ENCODE measurements at places on chromosomes 2 and 18.

GRCh38 chr2:30293303-30293921, 62.1 kb downstream of the LBH start:
- DNase-seq: no peak

DNA sequence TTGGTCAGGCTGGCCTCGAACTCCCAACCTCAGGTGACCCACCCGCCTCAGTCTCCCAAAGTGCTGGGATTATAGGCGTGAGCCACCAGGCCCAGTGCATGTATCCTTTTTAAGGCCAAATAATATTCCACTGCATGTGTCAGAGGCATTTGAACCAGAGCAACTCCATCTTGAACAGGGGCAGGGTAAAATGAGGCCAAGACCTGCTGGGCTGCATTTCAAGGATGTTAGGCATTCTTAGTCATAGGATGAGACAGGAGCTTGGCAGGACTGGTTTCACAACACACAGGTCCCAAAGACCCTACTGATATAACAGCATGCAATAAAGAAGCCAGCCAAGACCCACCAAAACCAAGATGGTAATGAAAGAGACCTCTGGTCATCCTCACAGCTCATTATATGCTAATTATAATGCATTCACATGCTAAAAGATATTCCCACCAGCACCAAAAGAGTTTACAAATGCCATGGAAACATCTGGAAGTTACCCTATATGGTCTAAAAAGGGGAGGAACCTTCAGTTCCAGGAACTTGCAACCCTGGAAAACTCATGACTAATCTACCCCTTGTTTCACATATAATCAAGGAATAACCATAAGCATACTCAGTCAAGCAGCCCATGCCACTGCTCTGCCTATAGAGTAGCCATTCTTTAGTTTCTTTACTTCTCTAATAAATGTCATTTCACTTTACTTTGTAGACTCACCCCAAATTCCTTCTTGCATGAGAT, 204.6 kb downstream of the RAB3GAP1 start:
- no peak for DNase-seq

- DNase-seq: peak; percentile 27
Measured at GRCh38 chr18:54671291-54671881, 80.3 kb downstream of the DYNAP start.

- DNase-seq: no peak
Measured at GRCh38 chr2:64323197-64323596, 130.8 kb upstream of the LGALSL start.

- peak; percentile 79 for DNase-seq
Measured at GRCh38 chr2:104849618-104850141, 4.2 kb upstream of the POU3F3 start.

DNA sequence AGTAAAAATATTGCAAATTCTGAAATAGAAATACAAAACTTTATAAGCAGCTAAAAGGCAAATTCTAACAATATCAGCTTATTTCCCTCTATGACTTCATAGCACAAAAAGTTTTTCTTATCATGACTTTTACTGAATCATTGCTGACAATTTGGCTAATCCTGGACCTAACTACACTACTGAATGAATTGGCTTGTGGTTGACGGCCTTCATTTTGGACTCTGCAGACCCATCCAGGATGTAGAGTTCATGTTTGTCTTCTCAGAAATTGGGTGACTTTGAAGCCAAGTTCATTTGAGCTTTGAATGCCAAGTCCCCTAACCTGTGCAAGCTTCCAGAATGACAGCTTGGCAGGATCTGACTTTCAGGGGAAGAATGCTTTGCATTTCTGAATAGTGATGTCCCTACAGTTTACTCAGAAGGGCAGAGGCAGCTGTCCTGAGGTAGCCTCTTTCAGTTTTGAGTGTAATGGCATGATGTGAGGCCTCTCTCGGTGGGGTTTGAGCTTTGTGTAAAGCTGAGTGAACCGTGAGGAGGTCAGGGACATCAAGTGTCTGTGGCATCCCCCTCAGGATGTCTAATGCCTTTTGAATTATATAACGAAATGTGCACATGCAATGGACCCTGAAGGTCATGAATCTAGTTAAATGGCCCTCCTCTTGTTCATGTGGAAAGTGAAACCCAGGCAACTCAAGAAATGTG, 48.0 kb downstream of the EFEMP1 start:
- DNase-seq: no peak

DNA sequence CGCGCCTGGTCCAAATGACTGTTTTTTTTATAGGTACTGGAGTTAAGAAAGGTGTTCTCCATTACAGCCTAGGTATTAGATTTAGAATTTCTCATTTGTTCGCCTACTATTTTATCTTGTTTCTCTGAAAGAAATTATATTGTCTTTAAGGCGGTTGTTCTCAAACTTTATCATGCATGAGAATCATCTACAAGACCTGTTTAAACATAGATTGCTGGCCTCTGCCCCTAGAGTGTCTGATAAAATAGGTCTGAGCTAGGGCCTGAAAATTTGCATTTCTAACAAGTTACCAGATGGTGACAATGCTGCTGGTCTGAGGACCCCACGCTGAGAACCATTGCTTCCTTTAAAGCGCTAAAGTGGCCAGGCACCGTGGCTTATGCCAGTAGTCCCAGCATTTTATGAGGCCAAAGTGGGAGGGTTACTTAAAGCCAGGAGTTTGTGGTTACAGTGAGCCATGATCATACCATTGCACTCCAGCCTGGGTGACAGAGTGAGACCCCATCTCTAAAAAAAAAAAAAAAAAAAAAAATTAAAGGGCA, 34.0 kb upstream of the RNF138 start:
- DNase-seq: peak; percentile 37

DNA sequence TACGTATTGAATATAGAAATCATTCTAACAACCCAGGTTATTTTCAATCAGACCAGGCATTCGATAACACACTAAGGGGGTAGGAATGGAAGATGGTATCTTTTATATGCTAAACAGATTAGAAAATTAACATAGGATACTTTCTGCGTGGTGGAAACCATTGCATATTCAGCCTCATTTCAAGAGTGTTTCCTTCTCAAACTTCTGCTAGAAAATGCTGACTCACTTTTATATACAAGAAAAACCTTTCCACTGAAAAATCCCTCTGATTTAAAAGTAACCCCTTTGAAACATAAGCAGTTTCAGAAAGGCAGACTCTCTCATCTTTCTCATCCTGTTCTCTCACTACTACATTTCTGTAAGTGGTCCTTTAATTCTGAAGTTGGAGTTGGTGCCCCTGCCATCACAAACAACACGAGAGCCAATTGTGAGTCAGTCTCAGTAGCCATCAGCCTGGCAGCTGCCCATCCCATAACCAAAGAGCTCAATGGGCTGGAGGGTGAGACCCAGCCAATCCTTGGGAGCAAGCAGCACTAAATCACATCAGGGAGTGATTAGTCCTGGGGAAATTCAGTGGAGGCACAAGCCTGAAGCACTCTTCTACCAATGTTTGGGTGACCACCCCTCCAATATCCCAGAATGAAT, 343.1 kb downstream of the CELF4 start:
- no peak for DNase-seq

GRCh38 chr2:71562518-71562917, 109.2 kb downstream of the DYSF start:
- no peak for DNase-seq

DNA sequence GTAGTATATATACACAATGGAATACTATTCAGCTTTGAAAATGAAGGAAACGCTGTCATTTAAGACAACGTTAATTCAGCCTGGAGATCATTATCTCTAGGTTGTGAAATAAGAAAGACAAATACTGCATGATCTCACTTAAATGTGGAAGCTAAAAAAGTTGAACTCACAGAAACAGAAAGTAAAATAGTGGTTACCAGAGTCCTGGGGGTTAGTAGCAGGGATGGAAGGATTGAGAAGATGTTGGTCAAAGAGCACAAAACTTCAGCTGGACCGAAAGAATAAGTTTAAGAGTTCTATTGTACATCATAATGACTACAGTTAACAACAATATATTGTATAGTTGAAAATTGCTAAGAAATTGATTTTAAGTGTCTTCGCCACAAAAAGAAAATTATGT, 670.3 kb downstream of the NR4A2 start:
- DNase-seq: no peak

DNA sequence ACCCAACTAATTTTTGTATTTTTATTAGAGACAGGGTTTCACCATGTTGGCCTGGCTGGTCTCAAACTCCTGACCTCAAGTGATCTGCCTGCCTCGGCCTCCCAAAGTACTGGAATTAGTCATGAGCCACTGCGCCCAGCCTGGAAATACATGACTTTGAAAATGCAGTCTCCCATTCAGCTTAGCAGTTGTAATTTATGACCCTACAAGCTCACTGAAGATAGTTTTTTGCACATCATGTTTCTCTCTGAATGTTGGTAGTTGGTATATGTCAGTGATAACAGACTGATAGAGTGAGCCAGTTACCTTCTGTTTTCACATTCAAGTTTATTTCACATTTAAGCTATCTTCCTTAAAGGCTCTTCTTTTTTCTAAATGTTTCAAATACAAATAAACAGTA, 7.1 kb downstream of the WDR7 start:
- DNase-seq: no peak

GRCh38 chr2:174020026-174020425, 54.9 kb upstream of the SP3 start:
- no peak for DNase-seq

DNA sequence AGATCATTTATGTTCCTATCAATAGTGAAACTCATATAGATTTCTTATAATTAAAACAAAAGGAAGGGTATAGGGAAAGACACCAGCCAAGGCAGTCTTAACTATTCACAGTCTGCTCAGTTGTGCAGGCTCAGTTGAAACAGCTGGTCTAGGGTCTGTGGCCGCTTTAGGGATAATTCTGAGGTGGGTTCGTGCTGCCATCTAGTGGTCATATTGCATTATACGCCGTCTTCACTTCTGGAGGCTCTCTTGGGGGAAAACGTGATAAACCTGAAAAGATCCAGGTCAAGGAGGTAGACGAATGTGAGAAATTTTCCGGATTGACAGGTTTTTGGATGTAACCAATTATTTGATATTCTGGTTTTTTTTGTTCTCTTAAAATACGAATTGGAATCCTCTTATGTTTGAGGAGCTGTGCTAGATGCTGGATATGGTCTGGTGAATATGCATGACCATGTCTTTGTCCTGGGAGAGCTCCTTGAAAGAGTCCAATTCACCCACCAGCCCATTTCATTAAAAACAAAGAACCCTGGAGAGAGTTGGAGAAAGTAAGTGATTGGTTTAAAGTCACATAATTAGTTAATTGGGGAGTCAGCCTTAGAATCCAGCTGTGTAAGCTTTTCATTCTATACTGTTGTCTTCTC, 492.4 kb downstream of the PLCL1 start:
- peak; percentile 71 for DNase-seq

GRCh38 chr2:130241041-130241707, 42.9 kb upstream of the TUBA3E start:
- no peak for DNase-seq

- no peak for DNase-seq
Measured at GRCh38 chr18:36693931-36694620, 134.7 kb downstream of the TPGS2 start.

DNA sequence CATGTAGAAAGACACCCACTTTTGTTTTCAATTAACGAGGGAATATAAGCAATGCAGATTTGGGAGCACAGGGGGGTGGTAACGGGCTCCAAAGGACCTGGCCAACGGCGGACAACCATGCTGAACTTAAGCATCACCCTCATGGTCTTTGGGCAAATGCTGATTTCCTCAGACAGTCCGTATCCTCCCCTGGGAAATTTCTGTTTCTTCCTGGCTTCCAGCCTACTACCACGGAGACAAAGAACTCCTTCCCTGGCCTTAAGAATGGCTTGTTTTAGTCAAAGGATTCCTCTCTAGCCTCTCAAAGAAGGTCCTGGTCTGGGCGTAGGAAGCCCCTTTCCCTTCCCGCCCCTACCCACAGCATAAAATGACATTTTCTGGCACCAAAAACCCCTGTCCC, 34.3 kb downstream of the EN1 start:
- DNase-seq: no peak

GRCh38 chr2:158904627-158905177, 63.7 kb upstream of the TANC1 start:
- no peak for DNase-seq
